M059J (cell line): ENCODE measurements at places on chromosomes 11 and 22.

GRCh38 chr11:2674658-2675131 lies 25.1 kb downstream of the KCNQ1OT1 start:
- no peak for DNase-seq

- no peak for DNase-seq
These were observed 12.1 kb downstream of the SCUBE1 start for GRCh38 chr22:43331069-43331451.

- no peak for DNase-seq
These were observed 20.9 kb upstream of the NRGN start for GRCh38 chr11:124718801-124719200.

- DNase-seq, result no peak
These were observed 5.5 kb upstream of the PANX3 start for GRCh38 chr11:124605719-124606118.

DNA sequence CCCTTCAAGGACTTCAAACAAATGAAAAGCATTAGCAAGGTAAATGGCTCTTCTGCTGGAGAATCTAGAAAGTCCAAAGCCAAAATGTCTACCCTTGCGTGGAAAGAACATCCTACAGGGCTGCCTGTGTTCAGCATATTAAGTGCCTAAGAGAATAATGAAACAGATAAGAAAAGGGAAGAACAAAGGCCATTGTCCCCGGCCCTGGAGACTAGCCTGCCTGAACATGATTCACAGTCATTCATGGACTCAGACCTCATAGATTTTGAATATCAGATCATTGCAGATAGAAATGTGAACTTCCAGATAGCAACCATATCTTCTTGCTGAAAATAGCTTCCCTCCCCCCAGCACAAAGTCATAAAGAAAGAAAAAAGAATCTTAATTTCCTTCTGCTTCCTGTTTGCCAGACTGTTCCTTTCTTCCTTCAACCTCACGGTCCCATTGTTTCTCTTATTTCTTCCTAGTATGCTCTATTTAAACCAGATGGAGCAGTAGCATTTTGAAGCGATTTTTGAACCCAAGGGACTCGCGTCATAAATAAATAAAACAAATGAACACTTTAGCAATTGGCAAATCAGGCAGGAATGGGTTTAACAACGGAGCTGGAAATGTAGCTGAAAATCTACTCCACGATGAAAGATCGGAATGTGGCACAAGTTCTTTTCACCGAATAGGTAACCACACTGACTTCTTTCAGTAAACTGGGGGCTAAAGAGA lies 408.2 kb upstream of the CCDC90B start:
- no peak for DNase-seq

- DNase-seq, result no peak
These were observed 703.3 kb upstream of the ANO5 start for GRCh38 chr11:21489416-21490115.
